Stimulated activated CD4-positive, alpha-beta T cell treated with anti-CD3 and anti-CD28 coated beads, Interleukin-1b, Interleukin-23, amount 100 ng/mL, for 4 hours (primary cell): ENCODE measurements at places on chromosomes 7 and 10.

GRCh38 chr10:77770868-77771175, 133.2 kb upstream of the KCNMA1 start:
- DNase-seq: no peak

GRCh38 chr10:132328106-132328505, 3.9 kb upstream of the LRRC27 start:
- no peak for DNase-seq

DNA sequence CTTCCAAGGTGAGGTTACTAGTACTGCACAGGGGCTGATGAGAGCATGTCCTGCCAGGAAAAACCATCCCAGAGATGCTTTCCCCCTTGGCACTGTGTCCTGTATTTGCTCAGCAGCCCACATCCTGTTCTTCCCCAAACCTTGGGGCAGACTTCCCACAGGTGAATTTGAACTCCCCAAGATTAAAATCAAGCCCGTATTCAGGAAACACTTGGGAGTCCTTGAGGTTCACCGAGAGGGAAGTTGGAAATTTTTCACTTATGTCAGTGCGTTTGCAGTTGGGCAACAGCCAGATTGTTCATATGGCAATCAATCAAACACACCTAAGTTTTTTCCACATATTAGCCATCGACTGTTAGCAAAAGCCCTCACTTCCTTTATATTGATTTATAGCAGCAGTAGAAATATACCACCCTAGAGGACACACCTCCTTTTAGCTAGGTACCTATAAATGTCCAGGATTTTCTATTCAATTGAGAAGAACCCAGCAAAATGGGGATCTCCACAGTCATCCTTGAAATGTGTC, at the start of gene DMBT1:
Gene DMBT1 (plus strand): TSS at position 476 of the 526 bp plus-strand sequence. CDS start 17 bp downstream, at position 493.
- DNase-seq: no peak

DNA sequence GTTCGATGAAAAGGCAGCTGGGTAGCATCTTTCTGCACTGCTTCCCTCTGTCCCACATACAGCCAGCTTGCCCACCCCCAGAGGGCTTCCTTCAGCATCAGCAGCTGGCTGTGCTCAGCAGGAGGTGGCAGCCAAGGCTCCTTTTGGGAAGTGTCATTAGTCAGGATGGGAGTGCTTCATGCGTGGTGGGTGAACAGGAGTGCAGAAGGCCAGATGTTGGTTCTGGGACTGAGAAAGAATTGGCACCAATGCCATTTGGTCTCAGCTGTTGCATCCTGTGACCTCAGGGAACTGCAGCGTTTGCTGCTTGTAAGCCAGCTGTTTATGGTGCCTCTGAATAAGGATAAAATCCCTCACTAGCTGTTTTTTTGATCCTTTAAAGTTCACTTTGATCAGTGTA, 131.1 kb upstream of the SORCS3 start:
- DNase-seq: no peak
